ENCODE measurements at places on chromosomes 3 and 15. TPM values are rescaled to one million over a fixed set of nuclear protein-coding genes. Genes with fewer than 3 reads are reported as not detected.

GRCh38 chr3:118778201-118778600 lies 256.4 kb downstream of the IGSF11 start:
- no peak for DNase-seq

GRCh38 chr3:71219744-71220638 lies 363.5 kb downstream of the FOXP1 start:
- no peak for DNase-seq

GRCh38 chr3:31704591-31705179 lies 172.0 kb downstream of the STT3B start:
- DNase-seq, result peak; percentile 76

DNA sequence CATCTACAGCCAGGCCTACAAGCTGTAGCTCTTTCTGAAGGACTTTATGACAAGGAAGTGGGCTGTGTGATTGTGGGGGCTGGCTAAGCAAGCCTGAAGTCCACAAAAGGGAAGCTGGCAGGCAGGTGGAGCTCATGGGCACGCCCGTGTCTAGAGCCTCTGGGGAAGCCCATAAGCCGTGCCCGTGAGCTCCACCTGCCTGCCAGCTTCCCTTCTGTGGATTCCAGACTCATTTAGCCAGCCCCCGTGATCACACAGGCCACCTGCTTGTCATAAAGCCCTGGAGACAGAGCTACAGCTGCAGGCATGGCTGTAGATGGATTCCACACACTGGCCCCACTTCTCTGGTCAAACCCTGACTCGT lies 15.2 kb downstream of the EFCC1 start:
- DNase-seq, result peak; percentile 29

- no peak for DNase-seq
Observed at GRCh38 chr15:63195569-63196015, 6.2 kb downstream of the RAB8B start.

DNA sequence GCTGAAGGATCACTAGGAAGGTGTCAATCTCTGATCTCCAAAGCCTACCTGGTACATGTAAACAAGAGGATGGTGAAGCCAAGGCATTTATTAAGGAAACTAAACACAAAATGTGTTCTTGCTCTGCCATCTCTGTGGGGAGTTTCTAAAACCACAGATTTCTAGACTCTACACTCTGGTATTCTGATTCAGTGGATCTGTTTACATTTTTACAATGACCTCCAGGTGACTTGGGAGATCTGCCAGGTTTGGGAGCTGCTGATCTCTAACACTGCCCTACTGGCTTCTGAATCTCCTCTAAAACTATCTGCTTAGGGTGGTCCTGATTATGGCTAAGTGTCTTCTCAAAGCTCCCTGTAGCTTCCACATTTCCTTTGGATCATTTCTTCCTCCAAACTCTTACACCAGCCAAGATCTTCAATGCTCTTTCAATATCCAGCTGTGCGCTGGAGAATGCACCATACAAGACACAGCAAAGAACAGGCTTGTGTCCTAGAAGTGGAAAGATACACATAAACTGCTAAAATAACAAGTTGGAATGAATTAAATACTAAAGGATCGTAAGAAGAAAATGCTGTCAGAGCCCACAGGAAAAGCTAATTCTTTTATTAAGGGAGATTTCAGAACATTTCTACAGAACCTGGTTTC lies 72.7 kb downstream of the GREM1 start:
- no peak for DNase-seq

- no peak for DNase-seq
Observed at GRCh38 chr3:47469616-47470015, 6.1 kb downstream of the SCAP start.

Gene CCR2
- total RNA-seq, result 0.13 TPM

DNA sequence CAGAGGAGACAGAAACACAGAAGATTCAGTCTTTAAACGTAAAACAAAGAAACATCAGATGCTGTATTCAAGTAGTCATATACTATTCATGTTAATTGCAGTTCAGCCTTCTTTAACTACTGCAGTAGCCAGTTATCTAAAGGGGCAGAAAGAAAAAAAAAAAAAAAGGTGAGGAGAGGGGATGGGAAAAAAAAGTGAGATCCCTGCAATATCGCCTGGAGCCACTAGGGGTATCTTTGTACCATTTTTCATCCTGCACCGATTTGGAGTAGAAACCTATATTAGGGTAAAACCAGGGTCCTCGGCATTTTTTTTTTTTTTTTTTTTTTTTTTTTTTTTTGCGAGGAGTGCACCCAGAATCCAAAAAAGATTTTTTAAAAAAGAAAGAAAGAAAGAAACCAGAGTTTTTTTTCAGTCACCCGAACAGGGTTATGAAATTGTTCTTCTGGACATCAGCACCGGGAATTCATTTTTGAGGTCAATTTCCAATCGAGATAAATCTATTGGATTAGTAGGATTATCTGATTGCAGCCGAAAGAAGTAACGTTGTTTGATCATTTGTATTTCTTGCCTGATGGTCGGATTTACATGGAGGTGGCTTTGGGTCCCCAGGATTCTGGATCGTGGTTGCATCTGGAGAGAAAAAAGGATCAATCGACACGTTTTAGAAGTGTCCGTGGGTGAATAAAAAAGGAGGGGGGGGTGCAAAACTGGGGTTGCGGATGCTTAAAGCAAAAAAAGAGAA lies 186.7 kb downstream of the NLGN1 start:
- peak; percentile 10 for DNase-seq

Data from bronchial epithelial cell (primary cell).